ENCODE measurements at places on chromosomes 4 and X. TPM values are rescaled to one million over a fixed set of nuclear protein-coding genes. Genes with fewer than 3 reads are reported as not detected.

ZIC3 gene
- total RNA-seq = not detected

ADH7 gene
- not detected for total RNA-seq

SEL1L3 gene
- total RNA-seq = 63.4 TPM

HPGDS gene
- 0.15 TPM for total RNA-seq

GLOD5 gene
- not detected for total RNA-seq

JAKMIP1 gene
- total RNA-seq = 9.6 TPM

NKRF gene
- total RNA-seq = 15.4 TPM

TMEM31 gene
- not detected for total RNA-seq

UBE2A gene
- total RNA-seq = 72.3 TPM
